ENCODE measurements at places on chromosomes 5 and 9.

DNA sequence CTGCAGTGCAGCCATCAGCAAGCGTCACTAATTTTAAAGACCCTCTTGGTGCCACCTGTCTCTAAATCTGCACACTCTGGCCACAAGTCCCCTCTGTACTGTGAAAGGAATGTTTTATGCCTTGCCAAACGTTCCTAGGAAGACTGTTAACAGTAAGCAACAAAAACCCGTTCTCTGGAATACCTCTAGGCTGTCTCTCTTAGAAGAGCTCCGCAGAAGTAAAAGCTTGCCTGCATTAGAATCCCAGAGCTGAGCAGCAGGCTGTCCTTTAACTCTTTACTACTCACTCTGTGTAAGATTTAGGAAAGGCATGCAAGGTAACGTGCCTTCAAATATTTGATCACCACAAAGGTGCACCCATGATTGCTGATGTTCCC is 53.9 kb upstream of the C9orf72 start:
- no peak for DNase-seq

DNA sequence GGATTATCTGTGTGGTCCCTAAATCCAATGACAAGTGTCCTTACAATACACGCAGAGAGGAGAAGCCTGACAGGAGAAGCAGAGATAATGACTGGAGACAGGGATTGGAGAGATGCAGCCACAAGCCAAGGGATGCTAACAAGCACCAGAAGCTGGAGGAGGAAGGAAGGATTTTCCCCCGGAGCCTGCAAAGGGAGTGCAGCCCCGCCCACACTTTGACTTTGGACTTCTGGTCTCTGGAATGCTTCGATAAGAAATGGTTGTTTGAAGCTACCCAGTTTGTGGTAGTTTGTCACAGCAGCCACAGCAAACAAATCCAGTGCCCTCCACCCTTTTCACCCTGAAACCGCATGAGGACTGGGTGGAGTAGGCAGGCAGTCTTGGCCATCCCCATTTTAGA is 77.2 kb upstream of the BOD1 start:
- DNase-seq: no peak

DNA sequence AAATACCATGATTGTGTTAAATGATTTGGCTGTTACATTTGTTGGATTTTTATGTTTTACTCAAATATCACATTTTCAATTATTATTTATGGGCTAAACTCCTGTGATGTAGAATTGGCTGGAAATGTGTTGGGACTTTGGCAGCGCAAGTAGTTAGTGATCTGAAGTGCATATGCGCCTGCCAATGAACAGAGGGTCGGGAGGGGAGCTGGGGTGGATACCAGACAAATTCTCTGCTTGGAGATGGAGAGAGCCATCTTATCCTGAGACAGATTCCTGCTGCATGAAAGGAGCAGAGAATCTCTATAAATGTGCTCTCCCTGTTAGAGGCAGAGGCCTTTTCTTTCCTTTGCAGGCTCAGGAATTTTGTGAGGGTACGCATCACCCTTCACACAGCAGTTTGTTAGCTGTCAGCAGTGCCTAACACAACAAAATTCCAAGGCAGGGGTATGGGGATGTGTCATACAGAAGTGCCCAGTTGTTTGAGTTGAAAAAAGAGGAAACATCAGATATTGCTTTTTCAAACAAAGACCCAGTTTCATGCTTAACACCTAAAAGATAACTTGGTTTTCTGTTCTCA is 489.1 kb downstream of the CSNK1G3 start:
- DNase-seq: no peak

- DNase-seq: no peak
These were observed 597.7 kb downstream of the BNC2 start for GRCh38 chr9:16272776-16273175.
